ENCODE measurements at places on chromosomes 6 and 20.

- DNase-seq, result no peak
Measured at GRCh38 chr6:78947529-78947928, 80.2 kb downstream of the IRAK1BP1 start.

GRCh38 chr6:86858970-86859369 lies 78.4 kb upstream of the HTR1E start:
- no peak for DNase-seq

DNA sequence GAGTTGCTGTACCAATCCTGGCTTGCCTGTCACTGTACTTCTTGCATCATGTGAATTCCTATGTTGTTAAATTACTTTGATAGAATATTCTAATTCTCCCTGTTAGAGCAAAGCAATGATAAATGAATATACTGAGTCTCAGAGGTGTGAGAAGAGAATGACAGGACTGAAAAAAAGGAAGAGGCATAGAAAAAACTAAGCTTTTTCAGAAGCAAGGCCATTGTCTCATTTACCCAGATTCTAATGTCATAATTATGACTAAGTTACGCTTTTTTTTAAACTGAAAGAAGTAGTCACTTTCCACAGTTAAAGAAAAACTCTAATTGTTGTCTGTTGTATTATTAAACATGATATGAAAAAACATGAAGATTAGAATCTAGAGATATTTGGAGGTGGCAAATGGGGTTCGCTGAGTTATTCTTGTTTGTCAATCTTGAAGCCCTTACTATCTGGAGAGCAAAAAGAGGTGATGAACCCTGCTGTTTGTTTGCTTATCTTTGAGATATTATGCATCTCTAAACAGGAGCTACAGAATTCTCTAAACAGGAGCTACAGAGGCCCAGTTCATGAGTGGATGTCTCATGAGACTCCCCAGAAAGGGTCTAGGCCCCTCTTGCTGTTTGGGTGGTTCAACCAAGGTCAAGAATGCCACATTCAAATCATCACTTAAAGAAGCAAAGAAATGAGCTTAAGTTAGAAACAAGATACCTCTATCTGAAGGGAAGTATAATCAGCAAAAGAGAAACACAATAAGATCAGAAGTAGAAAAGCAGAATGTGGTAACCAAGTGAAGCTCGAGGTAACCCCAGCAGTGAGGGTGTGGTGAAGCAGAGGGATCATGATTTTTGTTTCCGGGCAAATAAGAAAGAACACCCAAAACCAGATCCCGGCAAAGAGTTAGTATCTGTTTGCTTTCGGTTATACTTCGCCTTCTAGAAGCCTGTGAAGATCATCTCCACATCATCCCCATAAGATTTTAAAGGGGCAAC lies 33.3 kb upstream of the THEMIS start:
- DNase-seq, result no peak

DNA sequence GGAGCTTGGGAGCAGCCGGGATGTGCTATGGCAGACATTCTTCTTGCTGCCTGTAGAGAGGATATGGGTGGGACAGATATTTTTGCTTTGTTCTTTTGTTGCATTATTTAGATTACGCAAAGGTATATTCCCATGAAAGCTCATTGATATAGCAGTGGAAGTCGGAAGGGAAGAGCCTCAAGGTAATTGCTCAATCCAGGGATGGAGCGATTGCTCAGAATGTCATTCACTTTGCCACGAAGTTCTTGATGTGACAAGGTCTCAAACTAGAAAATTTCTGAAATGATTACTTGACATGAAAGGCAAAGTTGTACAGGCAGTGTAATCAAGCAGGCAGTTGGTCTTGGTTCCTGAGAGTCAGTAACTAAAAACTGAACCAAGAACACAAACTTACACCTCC lies 615.6 kb upstream of the CDH4 start:
- no peak for DNase-seq

DNA sequence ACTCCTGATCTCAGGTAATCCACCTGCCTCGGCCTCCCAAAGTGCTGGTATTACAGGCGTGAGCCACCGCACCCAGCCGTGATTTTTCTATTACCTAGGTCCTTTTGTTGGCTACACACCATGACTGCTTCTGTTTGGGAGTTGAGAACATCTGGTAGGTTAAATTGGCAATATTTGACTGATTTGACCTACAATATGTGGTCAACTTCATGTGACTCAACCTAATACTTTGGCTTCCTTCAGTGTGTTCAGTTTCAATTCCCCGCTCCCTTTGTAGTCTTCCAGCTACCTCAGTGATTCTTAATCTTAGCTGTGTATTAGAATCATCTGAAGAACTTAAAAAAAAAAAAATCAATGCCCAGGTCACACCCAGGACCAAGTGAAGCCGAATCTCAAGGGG lies 47.4 kb downstream of the MYB start:
- DNase-seq, result no peak

DNA sequence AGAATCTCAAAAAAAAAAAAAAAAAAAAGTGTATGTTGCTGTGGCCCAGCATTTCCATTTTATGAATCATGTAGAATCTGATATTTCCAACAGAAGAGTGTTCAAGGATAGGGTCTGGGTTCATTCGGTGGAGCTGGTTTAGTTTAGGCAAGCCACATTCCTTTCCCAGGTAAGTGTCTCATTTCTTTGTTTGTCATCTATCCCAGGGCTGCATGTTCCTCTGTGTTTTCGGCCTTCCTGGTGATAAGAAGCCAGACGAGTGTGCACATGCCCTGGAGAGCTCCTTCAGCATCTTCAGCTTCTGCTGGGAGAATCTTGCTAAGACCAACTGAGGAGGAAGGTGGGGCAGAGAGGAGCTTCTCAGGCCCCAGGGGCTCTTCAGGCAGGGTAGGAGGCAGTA lies 38.2 kb downstream of the NFYA start:
- DNase-seq, result no peak

DNA sequence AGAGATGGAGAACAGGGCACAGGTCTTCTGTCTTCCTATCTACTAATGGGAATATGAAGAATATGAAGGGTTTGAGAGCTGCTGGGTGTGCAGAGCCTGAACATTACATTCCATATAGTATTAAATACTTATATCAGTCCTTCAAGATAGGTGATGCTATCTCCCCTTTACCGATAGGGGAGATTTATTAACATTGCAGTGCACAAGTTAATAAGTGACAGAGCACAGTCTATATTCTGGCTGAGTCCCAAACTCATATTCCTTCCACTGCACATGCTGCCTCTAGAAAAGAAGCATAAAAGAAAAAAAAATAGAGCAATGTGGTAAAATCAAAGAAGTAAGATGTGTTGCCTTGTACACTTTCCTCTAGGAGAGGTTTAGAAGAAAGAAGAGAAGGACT lies 18.5 kb upstream of the KIAA0408 start:
- no peak for DNase-seq

DNA sequence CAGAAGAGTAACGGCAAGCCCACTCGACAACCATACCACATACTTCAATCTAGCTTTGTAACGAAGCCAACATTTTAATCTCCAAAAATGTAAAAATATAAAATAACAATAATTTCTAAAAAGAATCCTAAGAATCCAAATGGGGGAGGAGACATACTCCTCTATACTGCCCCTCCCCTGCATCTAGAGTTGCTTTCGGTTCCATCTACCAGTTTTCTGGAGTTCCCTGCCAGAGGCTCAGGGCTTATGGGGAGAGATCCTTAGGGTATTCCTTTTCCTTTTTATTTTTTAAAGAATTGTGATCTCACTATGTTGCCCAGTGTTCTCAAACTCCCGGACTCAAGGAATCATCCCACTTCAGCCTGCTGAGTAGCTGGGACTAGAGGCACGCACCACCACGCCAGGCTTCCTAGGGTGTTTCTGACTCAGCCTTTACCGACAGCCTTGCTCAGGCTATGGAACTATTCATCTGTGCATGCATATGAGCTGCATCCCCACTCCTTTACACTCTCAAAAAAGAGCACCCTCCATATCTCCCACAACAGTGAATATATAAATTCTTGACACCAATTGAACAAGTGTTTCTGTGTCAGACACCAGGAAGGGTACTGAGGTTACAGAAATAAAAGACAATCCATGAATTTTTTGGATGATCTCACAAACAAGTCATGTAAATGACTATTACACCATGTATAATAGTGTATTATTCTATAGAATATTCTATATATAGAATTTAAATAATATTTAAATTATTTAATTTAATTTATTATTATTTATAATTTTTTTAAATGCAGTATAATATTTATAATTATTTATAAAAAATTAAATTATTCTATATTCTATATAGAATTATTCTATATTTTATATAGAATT lies 40.7 kb upstream of the UBR2 start:
- no peak for DNase-seq

GRCh38 chr20:3229798-3230197 lies 9.2 kb downstream of the SLC4A11 start:
- no peak for DNase-seq

DNA sequence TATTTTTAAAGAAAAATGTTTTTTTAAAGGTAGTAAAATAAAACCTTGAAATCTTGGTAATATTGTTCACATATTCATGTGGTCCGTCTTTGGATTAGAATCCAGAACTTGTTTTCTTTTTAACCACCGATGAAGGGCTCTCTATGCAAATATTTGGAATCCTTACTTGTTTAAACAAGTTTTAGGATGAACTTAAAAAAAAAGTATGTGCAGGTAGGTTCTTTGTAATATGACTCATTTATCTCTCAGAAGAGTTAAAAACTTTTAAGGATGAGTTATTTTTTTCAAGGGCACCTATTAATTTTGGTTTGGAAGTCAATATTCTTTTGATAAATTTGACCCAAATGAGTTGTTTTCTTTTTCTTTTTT lies 8.9 kb downstream of the DSP start:
- no peak for DNase-seq

DNA sequence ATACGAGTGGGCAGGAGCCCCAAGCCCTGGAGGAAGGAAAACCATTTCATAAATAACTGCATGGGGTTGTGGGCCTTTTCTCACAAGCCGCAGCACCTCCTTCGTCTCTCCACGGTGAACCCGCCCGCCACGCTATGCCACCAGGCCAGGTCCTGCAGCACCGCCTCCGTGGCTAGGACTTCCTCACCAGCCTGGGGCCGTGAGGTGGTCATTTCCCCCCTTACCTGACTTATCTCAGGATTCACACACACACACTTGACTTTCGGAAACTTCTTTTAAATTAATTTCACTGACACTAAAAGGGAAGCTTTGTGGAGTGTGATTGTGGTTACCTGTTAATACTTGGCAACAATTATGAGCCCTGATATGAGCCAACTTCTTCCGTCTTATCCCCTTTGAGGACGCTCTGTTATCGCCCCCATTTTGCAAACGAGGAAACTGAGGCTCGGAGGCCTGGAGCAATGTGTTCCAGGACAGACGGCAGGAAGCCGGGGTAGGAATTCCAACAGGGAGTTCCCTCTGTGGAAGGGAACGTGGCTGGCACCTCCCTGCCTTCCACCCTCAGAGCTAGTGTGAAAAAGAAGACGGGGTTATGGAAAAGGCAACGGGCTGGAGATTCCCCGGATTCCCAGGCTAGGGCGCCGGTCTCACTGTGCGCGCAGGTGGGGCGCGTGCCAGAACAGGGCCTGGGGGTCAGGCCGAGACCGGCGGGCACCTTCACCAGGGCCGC lies 817 bp upstream of the SLCO4A1 start:
- no peak for DNase-seq

GRCh38 chr20:45029884-45030283 lies 63.6 kb downstream of the STK4 start:
- no peak for DNase-seq

GRCh38 chr6:132865364-132865763 lies 51.0 kb downstream of the RPS12 start:
- no peak for DNase-seq

DNA sequence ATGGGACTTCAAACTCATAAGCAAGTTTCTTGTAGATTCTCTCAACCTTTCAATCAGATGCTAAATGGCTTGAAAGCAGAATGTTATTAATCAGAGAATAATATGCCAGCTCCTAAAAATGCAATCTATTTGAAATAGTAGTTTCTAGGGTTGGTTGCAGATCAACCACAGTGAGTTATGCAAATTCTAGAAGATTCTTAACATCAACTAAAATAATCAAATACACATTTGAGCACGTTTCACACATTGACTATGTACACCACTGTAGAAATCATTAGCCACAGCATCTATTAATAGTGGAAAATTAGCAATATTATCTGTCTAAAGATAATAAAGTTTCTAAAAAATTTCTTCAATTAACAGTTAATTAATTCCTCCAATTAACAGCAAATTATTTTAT lies 141.9 kb upstream of the GJE1 start:
- no peak for DNase-seq

DNA sequence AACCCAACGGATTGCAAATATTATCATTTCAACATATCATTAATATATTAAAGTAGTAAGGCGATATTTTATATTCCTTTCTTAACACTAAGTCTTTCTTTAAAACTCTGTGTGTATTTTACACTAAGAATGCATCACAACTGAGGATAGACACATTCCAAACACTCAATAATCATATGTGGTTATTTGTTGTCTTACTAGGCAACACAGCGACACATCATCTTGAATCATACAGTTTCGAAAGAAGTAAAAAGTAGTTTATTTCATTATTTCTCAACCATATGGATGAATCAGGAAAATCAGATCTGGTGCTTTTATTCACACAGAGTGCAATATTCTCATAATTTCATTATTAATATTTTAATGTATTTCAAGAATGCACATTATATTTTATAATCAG lies 662.4 kb downstream of the EPHA7 start:
- DNase-seq, result no peak

DNA sequence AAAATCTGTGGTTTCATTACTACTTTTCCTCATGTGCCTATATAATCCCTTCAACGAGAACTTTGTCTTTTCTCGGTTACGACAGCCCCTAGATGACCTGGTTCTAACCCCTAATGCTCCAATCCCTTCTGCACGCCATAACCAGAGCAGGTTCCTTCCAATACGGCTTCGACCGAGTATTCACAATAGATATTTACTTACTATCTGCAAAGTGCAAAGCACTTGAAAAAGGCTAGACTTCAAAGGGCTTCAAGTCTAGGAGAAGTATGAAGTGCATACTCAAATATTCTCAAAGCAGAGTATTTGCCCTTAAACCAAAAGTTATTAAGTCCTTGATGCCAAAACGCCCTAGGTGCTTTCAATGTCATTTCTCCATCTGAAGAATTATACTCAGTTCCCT lies 63.4 kb upstream of the NHSL1 start:
- DNase-seq, result no peak

DNA sequence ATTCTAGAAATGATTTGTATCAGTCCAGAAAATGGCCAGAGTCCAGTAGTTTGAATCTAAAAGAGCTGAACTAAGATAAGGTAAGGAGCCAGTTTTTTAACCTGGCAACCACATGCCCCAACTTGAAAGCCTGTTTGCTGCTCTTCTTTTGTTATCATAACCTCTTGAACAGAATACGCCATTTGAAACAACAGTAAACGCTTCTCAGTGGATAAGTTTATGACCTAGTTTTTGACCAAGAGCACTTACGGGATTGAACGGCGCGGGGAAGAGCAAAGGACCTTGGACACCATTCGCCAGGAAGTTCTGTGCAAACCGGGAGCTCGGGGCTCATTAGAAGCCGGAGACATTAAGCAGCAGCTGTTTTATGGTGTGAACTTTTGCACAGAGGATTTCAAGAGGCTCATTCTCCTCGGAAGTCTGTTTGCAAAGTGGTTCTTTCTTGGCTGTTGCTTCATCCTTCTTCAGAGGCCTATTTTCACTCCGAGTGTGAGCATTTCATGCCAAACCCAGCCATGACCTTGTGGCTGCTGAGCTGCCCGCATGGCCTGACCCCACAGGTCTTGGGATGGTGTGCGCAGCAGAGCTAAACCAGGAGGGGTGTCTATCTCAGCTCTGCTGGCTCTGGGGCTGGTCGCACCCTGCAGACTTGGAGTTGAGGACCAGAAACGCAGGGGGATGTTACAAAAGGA lies 215.1 kb downstream of the SOX4 start:
- peak; percentile 18 for DNase-seq
